ENCODE measurements at places on chromosomes 2 and 18.

DNA sequence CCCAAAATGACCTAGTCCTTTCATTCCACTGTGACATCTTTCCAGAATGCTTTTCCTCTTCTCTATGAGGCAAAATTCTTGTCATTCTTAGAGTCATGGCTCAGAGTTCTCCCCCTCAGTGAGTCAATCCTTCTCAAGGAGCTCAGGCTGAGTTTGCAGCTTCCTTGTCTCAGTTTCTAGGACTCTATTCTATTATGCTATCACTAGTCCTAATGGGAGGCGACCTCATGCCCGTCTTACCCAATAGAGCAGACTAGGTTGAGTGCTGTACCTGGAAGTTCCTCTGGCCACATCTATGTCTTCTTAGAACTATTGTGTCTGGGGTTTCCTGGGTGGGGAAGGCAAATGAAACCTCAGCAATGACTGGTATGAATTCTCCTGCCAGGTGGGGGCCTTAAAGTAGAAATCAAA lies 51.5 kb downstream of the HAUS1 start:
- no peak for DNase-seq

- no peak for DNase-seq
These were observed 46.0 kb downstream of the TMEFF2 start for GRCh38 chr2:192148620-192149321.

GRCh38 chr2:174792309-174793025 lies 28.2 kb upstream of the CHRNA1 start:
- no peak for DNase-seq

DNA sequence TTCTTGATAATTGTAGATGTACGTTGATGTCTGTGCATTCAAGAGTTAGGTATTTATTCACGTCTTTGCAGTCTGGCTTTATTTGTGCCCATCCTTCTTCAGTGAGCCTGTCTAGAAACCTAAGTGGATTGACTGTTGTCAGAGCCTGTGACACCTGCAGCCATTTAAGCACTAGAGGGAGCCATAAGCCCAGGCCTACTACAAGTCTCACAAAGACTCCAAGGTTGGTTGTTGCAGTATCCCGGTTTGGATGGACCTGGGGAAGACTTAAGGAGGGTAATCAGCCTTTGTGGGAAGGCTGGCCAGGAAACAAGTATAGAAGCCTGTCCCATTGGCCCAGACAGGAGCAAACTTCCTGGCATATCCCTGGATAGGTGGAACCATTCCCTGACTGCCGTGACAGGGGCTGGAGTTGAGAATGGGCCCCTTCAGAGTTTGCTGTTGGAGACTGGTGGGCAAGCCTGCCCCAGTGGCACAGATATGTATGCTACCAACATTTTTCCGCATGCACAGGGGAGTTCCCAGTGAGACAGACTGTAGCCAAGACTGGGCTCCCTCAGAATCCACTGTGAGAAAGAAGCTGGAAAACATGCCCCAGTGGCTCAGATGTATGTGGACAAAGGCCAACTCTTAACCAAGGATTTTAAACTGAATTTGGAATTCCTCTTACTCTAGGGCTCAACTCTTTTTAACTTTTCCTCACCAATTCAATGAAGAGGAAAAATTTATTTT lies 9.3 kb upstream of the LRRC30 start:
- DNase-seq = no peak

DNA sequence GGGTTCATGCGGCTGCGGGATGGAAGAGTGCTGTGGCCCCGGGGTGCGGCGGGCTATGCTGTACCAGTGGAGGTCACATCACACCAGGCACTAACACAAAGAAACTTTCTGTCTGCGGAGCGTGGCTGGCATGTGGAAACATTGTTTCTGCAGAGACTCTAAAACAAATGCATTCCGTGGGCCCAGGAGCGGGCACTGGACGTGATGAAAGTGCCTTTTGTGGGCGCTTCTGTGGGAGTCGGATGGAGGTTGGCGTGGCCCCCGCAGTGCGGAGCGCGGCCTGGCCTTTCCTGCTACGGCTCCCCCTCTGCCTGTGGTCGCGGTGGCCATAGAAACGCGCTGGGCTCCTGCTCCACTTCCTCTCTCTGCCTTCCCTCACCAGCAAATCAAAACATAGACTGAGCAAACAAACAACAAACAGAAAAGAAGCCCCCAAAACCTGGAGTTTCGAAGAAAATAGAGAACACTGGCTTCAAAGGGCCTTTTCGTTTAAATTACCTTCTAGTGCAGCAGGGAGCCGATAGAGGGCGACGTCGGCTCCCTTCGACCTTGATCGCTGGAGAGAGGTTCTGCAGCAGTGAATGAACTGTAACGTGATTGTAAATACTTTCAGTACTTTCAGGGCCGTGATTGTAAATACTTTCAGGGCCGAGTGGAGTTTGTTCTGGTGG lies 51.4 kb downstream of the KIF5C start:
- no peak for DNase-seq

- DNase-seq = no peak
These were observed 294.5 kb upstream of the NT5C1B start for GRCh38 chr2:18883616-18884456.

DNA sequence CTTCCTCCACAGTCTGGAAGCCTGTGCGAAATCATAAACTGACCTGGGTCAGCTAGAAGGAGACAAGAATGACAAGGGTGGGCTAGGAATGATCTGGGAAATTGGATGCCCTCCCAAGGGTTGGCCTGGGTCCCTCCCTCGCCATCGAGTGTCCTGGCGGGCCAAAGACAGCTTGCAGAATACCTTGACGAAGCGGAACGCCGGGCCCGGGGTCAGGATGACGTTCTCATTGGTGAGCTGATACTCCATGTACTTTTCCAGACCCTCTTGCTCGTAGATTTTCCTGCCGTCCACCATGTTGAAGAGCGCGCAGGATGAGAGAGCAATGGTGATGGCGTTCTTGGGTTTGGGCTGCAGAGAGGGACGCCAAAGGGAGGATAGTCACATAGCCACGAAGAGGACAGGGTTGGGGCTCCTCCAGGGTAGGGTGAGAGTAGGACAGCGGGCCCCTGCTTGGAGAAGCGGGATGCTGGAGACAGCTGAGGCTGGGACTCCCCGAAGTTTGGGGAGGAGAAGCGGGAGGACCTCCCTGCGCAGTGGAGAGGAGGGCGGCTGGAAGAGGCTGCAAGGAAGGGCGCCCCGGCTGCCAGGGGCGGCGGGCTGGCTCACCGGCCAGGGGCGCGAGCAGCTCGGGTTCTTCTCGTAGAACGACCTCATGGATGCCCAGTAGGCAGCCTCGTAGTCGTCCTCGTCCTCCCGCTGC lies 5.3 kb downstream of the NT5C1B start:
- no peak for DNase-seq

DNA sequence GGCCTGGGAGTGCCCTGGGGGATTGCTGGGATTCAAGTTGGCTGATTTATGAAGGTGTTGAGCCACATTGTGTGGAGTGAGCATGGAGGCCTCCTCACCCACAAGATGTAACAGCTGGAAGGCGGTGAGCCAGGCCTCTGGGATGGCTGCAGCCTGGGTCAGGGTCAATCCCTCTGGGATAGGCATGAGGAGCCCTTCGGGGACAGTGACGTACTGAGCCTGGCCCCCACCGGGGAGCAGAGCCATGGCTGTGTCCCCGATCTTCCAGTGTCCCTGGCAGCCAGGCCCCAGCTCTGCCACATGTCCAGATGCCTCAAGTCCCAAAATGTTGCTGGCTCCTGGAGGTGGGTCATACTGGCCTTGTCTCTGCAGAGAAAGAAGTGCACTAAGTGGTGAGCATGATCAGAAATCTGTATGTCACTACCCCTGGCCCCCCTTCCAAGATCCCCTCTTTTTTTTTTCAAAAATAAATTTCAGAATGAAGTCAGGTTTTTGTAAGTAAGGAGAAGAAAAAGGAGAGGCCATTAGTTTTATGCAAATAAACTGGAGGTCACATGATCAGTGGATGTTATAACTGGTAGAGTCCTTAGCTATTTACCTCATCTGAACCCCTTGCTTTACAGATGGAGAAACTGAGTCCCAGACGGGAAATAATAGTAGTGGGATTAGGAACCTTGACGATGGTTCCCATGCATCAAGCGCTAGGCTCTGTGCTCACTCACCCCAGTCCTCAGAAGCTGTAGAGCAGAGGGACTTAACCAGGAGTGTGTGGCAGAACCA lies 1.7 kb downstream of the TP53I3 start:
- no peak for DNase-seq

- no peak for DNase-seq
These were observed 43.9 kb upstream of the NEMP2 start for GRCh38 chr2:190578158-190579057.

DNA sequence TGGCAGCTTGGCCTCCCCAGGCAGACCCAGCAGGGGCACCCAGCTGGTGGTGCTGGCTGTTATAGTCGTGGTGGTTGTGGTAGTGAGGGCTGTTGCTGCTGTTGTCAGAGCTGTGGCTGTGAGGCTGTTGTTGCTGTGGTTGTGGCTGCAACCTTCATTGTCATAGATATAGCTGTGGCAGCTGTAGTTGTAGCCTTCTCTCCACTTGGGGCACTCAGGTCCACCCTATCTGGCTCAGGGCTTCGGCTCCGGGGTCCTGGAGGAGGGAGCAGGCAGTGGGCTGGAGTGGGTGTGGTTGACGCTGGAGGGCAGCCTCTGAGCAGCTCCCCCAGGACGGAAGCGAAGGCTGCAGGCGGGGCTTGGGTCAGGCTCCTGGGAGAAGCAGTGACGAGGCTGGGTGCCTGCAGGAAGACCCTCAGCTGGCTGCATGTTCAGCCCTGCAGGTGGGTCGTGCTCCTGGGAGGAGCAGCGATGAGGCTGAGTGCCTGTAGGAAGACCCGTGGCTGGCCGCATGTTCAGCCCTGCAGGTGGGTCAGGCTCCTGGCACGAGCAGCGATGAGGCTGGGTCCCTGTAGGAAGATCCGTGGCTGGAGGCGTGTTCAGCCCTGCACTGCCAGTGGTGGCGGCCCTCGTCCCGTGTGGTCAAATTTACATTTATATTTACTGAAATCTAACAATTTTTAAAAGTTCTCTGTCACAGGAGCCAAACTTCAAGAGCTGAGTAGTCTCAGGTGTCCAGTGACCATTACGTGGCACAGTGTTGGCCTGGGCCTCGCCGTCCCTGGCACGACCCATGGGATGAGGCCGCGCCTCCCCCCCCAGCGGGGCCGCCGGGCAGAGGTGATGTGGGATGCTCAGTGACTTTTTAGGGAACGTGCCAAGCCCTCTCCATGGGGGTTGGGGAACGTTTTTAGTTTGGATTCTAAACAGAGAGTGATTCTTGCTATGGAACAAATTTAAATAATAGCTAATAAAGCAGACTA lies 79.2 kb upstream of the PXDN start:
- no peak for DNase-seq

DNA sequence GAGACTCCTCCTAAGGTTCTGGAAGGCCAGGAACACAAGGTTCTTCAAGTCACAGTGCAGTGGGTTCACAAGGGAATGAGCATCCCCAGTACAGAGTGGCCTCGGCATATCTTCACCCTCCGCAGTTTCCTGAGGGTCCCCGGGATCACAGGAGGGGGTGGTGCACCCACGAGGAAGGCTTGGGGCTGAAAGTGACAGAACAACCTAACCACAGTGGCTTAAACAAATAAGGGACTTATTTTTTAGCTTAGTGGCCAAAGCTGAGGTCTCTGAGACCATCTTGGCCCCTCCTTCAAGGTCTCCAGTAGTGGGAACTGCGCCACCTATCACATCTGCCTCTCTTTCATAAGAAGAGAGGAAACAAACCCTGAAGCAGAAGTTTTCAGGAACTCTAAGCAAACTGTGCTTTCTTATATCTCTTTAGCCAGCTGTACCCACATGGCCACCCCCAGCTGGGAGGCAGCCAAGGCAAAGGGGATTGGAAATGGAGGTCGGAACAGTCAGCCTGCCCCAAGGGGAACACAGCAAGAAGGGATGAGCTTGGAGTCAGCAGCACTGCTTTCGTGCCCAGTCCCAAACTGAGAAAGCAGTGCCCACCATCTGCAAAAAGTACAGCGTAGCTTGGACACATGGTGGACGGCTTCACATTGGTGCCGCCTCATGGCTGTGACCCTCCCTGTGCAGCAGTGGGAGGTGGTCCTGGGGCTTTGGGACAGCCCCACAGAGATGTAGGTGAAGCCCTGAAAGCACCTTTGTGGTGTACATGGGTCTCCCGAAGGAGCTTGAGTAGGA lies 260.0 kb upstream of the ID2 start:
- DNase-seq = no peak

DNA sequence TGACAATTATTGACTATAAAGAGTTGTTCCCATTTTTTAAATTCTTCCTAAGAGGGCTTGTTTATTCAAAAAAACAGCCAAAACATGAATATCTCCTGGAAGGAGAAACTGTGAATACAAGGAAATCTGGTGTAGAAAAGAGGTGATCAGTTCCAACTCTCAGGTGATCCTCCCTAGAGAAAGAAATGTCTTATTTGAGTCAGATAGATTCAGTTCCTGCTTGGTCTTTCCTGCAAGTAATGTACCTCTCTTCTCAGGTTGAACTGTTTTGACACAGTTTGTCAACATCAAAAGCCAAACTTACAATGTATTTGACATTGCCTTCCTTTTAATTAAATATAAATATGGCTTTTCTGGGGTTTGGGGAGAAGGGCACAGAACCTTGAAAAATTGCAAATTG lies 567.4 kb downstream of the ARHGAP15 start:
- no peak for DNase-seq

- no peak for DNase-seq
These were observed 204.9 kb upstream of the ACVR2A start for GRCh38 chr2:147639891-147640290.

Measured in stimulated activated CD8-positive, alpha-beta memory T cell treated with anti-CD3 and anti-CD28 coated beads, Interleukin-15, amount 100 ng/mL, for 24 hours (primary cell).